ENCODE measurements at places on chromosomes 2 and 18.

- DNase-seq: peak; percentile 59
Observed at GRCh38 chr2:168712053-168712452, 90.4 kb upstream of the NOSTRIN start.

- no peak for DNase-seq
Observed at GRCh38 chr2:65093211-65093610, 36.7 kb downstream of the RAB1A start.

GRCh38 chr2:170298861-170299429 is 121.0 kb downstream of the MYO3B start:
- peak; percentile 37 for DNase-seq

GRCh38 chr18:832085-832681 is 20.1 kb upstream of the YES1 start:
- DNase-seq: peak; percentile 32

DNA sequence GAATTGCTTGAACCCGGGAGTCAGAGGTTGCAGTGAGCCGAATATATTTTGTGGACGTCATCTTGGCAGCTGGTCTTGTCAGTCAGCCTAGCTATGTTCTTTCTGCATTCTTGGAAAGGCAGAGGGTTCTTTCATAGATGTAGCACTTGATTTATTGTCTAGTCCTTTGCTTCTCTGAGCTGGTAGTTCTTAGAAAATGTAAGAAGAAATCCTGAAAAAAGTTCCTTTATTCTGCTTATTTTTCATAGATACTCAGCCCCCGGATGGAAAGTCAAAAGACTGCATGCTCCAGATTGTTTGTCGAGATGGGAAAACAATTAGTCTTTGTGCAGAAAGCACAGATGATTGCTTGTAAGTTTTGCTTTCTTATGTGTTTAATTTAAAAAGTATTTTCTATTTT is 21.3 kb downstream of the PLEKHB2 start:
- no peak for DNase-seq

GRCh38 chr2:174635015-174635593 is 37.5 kb upstream of the WIPF1 start:
- peak; percentile 15 for DNase-seq

DNA sequence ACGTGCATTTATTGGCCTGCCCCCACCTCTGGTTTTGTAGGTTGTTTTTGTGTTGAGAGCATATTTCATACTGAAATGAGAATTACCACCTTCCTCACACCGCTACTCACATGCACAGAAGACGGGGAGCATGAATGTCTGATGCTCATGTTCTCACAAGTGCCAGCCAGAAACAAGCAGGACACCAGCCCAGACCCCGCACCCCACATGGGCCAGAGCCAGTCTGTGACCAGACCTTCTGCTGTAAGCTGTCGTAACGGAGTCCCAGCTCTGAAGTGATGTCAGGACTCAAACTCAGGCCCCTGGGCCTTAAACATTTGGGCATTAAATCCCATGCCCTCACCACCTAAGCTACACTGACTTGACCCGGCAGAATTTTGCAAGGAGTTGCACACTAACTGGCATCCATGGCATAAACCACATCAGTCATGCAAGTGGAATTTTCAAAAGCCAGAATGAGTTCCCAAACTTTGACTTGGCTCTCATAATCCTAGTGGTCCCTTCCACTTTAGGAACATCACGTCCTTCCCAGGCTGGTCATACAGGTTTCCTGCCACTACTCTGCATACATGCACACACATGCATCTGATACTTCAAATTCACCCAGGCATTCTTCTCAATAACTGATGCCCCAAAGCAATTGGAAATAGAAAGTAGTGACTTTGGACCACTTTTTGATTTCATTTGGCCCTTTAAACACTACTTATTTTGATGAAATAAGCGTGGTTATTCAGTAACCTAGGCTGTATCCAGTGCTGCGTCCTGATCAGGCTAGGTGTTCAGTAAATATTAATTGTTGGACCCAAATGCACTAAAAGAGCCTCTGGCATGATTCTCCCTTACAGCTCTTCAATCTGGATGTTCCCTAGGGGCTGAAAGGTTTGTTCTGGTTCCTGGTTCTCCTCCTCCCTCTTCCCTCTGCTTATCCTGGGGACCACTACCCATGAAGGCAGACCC is 223.1 kb upstream of the ID2 start:
- no peak for DNase-seq

DNA sequence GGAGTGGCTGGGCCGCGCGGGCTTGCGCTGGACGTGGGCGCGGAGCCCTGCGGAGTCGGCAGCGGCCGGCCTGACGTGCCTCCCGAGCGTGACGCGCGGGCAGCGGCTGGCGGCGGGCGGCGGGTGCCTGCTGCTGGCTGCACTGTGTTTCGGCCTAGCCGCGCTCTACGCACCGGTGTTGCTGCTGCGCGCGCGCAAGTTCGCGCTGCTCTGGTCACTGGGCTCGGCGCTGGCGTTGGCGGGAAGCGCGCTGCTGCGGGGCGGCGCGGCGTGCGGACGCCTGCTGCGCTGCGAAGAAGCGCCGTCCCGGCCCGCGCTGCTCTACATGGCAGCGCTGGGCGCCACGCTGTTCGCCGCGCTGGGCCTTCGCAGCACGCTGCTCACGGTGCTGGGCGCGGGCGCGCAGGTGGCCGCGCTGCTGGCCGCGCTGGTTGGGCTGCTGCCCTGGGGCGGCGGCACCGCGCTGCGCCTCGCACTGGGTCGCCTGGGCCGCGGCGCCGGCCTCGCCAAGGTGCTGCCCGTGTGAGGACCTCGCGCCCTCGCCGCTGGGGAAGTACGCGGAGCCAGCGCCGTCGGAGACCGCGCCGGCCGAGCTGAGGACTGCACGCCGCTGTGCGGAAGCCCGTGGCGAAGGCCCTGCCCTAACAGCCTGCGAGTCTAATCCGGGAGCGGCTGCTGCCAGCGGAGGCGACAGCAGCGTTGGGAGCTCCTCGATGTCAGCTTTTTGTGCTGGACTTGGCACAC is 526 bp downstream of the SFT2D3 start:
- DNase-seq: peak; percentile 94

DNA sequence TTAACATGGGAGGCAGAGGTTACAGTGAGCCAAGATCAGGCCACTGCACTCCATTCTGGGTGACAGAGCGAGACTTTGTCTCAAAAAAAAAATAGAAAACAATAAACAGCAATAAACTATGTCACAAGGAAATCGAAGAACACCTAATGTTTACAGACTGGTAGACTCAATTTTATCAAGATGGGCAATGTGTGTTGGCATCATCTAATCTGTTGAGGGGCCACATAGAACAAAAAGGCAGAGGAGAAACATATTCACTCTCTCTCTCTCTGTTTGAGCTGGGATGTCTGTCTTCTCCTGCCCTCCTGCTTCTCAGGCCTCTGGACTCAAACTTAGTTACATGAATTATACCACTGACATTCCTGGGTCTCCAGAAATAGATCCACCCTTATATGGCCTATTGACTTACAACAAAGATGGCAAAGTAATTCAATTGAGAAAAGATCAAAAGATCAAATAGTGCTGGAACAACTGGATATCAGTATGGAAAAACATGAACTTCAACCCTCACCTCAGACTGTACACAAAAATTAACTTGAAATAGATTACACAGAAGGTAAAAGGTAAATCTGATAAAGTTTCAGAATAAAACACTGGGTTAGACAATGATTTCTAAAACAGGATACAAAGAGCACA is 703.8 kb upstream of the CRIM1 start:
- no peak for DNase-seq

DNA sequence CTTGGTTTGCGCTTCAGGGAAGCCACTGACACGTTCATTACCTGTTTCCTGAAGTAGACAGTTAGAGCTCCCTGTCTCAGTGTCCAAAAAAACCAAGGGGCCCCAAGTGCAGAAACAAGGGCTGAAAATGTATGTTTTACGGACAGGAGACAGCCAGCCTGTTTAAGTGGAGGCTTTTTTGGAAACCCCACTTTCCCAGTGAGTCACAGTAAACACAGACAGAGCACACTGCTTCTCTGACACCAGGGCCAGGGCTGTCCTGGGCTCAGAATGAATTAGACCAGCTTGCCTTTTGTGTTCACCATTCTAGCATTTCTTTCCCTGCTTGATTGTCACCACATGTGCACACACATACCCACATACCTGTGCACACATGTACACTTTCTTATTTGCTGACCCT is 128.6 kb downstream of the SH3RF3 start:
- DNase-seq: no peak

- peak; percentile 89 for DNase-seq
Observed at GRCh38 chr2:172226244-172227061, 123.8 kb upstream of the DLX2 start.

- DNase-seq: no peak
Observed at GRCh38 chr2:126513033-126513432, 142.9 kb upstream of the GYPC start.

DNA sequence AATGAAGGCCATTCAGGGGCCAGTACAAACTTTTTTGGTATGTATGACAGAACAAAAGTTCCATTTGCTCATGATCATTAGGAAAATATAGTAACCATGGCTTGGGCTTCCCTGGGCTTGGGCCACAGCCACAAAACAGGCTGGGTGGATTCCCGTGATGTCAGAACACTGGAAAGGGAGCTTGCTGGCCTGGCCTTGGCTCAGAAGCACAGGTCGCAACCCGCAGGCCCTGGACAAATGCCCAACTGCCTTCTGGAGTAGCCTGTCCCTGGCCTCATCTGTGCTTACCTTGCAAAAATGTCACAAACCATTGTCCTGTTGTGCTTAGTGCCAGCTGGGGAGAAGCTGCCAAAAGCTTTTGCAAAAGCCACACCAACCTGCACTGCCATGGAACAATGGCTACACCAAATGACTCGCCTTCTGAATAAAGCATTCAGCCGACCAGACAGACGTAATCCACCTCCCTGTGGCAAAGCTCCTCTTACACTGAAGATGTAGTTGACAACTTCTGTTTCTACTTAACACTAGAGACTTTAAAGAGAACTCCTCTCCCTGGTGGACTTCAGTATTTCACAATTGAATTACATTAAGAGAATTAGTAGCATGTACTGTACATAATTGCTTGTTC is 125.5 kb downstream of the ANKRD44 start:
- no peak for DNase-seq

DNA sequence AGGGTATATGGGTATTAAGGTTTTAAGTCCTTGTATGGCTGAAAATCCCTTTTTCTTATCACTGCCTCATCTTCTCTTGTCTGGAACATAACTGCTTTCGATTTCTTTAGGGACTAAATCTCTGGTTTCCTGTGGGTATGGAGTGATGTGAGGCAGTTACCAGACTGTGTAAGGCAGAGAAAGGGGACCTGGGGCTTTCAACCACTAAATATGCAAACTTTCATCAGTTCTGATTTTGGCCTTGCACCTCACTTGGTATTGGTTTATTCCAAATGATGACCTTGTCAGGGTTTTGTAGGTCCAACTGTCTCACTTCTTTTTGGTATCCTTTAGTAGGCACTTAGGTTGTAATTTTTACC is 9.3 kb downstream of the MAP4K4 start:
- no peak for DNase-seq

GRCh38 chr2:207459990-207460757 is 69.6 kb upstream of the CREB1 start:
- DNase-seq: no peak

DNA sequence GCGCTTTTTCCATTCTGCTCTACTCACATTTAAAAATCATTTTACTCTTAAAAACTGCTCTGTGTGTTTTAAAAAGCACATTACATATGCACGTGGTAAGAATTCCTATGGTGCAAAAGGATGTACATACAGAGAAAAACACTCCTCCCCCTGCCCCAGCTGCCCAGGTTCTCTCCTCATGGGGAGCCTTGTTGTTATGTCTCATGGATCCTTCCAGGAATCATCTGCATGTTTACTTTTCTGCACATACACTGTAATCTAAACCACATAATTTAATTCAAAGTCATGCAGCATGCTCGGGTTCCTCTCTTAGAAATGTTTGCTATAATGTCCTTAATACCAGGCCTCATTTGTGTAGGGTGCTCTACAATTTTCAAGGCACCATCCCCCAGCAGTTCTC is 243.3 kb downstream of the LOXHD1 start:
- DNase-seq: no peak

DNA sequence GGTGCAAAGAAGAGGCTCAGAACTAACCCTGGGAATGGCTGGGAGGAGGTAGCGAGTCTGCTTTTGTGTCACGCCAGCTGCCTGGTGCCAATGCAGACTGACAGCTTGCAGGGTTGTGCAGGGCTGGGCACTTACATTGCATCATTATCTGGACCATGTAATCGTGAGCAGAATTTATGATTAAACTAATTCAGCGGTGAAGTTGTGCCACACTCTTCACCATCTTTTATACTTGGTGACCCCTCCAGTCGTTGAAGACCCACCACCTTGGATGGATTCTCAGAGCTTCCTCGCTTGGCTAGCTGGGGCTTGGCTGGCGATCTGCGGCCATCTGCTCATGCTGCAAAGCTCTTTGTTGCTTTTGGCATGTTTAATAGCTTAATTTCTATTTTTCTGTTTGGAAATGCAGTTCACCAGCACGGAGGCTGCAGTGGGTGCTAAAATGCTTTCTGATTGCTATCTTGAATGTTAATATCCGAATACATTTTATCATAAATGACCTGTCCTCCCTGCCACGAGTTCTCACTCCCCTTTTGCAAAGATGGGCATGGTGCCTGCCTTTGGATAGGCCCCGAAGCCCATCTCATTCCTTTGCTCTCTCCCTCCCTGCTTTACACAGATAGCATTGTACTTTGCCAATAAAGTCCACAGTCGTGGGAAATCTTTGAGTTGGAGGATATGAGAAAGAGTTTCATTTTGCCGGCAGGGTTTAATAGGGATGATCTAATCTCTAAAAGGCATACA is 188.2 kb downstream of the PRKCE start:
- no peak for DNase-seq

- DNase-seq: peak; percentile 28
Observed at GRCh38 chr18:23053776-23054457, 81.4 kb upstream of the CABLES1 start.

GRCh38 chr2:62653582-62654422 is 51.7 kb upstream of the EHBP1 start:
- no peak for DNase-seq

- no peak for DNase-seq
Observed at GRCh38 chr2:230434677-230435324, 18.8 kb downstream of the SP100 start.

GRCh38 chr2:105323111-105323510 is 6.4 kb downstream of the TGFBRAP1 start:
- peak; percentile 31 for DNase-seq

DNA sequence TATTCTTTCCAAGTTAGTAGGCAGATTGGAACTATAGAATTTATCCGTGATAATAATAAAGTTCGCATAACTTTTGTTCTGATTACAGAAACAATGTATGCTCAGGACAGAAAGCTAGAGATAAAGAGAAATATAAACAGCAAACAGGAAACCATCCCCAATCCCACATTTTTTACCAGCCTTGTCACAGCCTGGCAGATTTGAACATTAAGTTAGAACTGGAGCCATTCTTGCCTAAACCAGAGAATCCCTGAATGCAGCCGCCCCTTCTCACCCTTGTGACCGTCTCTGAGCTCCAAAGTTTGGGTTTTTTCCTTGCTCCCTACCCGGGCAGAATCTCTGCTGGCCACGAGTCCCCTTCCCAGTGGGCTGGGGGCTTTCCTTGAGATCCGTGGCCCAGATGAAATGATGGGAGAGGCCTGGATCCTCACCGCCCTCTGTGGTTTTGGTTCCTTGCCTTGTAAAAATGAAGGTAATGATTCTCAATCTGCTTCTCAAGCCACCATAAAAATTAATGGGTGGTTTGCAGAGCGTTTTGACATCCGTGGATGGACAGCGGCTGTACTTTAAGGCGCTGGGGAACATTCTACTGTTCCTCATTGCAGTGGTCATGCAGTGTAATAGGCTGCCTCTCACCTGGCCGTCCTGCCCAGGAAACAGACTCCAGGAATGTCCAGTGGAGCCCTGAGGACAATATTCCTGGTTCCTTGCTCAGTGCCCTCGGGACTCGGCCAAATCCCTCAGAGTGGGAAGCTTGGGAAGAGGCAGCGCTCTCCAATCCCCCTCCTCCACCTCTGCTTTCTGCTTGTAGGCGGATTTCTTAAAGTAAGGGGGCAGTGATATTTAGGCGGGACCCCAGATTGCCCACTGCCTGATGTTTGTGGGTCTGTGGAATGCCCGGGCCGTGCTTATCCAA is 1.6 kb downstream of the SH3BP4 start:
- DNase-seq: no peak
